ENCODE measurements at places on chromosomes 5 and 9.

- no peak for DNase-seq
Measured at GRCh38 chr5:146426853-146427618, 20.1 kb upstream of the TCERG1 start.

DNA sequence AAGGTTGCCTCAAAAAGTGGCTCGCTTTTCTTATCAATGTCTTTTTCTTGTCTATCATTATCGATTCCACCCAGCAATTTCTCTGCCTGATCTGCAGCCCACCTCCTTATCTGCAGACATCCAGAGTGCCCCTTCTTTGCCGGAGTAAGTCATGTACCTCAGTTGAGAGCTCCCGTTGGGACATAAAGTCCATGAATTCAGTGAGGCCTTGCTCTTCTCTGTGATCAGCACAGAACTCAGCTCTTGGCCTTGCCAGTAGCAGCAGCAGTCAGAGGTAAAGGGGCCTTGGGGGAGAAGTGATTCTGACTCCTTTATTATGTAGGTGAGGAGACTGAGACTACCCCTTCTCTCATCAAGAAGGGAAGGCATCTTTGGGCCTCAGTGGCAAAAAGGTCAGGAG lies 24.9 kb upstream of the DCAF12 start:
- DNase-seq = no peak

- no peak for DNase-seq
Measured at GRCh38 chr5:146006470-146007190, 70.3 kb downstream of the SH3RF2 start.

GRCh38 chr9:84921175-84921574 lies 251.6 kb downstream of the NTRK2 start:
- DNase-seq = no peak

DNA sequence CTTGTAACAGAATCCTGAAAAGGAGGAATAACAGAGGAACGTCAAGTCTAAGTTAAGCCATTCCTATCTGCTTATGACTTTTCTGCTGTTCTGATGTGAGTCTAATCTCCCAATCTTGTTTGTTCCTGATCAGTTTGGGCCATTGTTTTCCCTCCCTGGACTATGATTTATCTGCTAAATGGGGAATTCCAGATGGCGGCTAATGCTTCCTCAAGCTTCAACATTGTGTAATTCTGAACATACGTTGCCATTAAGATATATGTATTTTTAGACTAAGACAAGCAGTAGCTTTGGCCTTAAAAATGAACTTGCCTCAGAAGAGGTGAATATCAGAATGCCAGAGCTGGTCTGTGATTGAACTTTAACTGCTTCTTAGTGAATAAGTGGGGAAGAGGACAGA lies 142.7 kb downstream of the PRKACG start:
- no peak for DNase-seq

DNA sequence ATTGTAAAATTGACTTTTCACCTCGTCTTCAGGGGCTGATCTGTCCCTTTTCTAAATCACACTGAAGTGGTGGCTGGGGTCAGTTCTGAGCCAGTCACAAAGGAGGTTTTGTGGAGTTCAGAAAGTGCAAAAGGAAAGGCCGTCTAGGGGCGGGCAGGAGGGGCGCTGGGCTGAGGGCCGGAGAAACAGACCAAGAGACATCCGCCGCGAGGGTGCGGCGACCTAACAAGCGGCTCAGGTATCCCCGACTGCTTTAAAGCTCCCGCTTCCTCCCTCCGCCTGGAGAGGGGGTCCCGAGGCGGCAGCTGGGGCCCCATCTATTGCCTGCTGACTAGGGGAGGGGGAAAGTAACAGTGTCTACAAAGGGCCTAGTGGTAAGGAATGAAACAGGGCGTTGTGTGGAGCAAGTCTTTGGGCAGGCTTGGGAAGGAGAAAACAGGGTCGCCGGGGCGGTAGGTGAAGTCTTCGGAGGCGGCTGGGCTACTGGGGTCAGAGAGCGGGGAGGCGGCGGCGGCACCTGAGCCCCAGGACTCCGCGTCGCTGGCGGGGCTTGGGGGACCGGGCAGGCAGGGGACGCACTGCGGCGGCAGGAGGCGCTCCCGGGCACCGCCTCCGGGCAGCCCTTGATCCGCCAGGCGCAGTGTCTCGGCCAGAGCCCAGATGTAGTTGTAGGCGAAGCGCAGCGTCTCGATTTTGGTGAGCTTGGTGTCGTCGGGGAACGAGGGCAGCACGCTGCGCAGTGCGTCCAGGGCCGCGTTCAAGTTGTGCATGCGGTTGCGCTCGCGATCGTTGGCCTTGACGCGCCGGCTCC lies 950 bp downstream of the NEUROG1 start:
- DNase-seq = no peak

GRCh38 chr5:115941051-115941675 lies 21.1 kb upstream of the LVRN start:
- no peak for DNase-seq

DNA sequence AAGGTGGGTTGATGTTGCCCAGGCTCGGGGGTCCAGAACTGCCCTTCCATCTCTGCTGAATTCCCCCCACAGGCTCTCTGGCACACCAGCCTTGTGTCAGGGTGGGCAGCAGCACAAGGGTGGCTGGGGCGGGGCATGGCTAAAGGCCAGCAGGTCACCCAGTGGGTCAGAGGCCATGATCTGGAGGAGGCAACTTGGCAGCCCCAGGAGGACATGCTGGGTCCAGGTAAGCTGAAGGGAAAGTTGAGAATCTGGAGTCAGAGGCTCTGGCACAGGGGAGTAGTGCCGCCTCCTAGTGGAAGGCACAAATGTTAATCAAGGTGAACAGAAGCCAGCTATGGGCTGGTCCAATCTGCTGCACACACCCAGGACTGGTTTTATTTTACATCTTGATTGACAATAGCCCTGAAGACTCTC lies 6.2 kb downstream of the TMEM8B start:
- DNase-seq = no peak

DNA sequence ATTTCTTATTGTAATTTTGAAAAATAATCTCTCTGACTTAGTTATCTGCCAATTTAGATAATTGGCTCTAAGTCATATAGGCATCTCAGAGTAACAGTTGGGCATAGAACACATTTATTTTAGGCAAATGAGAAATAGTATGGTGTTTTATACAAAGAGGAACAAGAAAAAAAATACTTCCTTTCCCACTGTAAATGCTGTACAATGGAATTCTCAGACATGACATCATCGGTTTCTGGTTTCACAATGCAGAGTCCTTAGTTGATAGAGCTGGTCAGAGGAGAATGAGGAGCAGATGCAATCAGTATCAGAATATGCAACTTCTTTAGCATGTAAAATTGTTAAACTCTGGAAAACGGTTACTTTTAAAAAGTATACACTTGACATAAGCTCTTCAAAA lies 49.4 kb downstream of the PLK2 start:
- DNase-seq = no peak

GRCh38 chr9:137434498-137435380 lies 6.4 kb downstream of the ENTPD8 start:
- no peak for DNase-seq

- DNase-seq = no peak
Measured at GRCh38 chr5:133425222-133425621, 187.1 kb downstream of the FSTL4 start.

GRCh38 chr9:130984521-130984920 lies 24.5 kb upstream of the LAMC3 start:
- DNase-seq = no peak

DNA sequence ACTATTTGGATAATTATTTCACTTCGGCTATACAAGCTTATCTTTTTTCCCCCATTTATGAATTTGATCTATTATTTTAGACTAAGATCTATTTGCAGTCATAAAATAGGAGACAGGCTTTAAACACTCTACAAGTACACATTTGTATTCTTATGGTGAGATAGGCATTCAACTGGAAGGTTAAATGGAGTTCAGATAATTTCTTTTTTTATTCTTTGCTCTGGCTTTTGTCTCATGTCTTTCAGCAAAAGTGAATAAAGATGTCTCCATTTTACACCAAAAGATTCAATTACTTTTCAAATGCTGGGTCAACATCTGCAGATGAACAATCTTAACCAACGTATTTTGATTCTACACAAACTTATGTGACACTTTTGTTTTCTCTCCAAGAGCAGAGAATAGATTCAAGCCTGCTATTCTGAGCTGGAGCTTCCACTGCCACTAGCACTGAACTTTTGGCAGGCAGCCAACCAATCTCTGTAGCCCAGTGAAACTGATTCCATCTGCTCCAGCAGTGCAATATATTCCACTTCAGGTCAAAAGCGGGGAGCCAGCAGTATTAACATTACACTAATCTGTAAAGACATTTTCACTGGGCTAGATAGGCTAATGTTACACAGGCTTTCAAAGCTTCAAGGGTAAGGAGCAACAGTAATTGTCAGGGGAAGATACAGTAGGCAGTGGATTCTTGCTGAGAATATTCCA lies 452.0 kb upstream of the ZNF608 start:
- no peak for DNase-seq

GRCh38 chr5:36944607-36945225 lies 68.1 kb downstream of the NIPBL start:
- DNase-seq = no peak

DNA sequence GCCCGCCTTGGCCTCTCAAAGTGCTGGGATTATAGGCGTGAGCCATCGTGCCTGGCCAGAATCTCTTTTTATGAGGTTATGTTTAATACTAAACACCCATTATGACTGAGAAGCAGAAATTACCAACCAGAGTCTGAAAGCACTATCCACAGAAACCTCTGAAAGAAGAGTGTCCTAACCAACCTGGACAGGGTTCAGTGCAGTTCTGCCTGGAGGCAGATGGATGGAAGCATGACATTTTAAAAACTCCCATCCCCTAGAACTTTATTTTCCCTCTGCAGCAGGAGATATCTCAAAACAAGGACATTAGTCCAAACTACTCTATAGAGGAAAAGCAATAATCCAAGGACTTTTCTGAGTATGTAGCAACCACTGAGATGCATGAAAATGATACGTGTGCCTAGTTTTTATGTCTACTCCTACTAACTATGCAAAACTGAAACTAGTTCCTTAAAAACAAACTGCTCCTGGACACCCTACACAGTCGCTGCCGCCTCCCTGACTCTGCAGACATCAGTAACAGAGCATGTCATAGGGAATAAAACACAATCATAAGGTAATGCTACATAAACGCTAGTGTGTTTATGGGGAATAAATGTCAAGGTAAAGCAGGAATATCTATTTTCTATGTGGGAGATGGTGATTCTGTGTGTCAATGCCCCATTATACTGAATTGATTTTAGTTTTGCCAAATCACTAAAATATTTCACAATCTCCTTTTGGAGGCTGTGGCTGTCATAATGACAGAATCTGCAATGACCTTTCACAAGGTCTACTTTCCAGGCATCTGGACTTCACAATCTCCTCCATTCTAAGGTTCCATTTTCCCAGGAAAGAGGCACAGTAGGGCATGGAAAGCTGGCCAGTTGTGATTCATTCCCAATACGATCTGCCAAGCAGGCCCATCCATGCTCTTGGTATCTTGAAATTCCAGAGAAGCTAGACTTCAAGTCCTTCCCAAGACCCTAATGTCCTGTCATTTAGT lies 122.8 kb downstream of the SIL1 start:
- DNase-seq = no peak

GRCh38 chr5:158354958-158355357 lies 496.0 kb upstream of the CLINT1 start:
- no peak for DNase-seq

GRCh38 chr9:137786511-137786920 lies 91.1 kb upstream of the CACNA1B start:
- DNase-seq = no peak

GRCh38 chr9:128636556-128637530 lies 19.8 kb downstream of the DYNC2I2 start:
- no peak for DNase-seq

- no peak for DNase-seq
Measured at GRCh38 chr5:56003179-56003578, 8.4 kb upstream of the IL6ST start.

- no peak for DNase-seq
Measured at GRCh38 chr5:141632650-141633049, 4.0 kb downstream of the HDAC3 start.

- DNase-seq = no peak
Measured at GRCh38 chr9:107131108-107131799, 151.8 kb upstream of the RAD23B start.

DNA sequence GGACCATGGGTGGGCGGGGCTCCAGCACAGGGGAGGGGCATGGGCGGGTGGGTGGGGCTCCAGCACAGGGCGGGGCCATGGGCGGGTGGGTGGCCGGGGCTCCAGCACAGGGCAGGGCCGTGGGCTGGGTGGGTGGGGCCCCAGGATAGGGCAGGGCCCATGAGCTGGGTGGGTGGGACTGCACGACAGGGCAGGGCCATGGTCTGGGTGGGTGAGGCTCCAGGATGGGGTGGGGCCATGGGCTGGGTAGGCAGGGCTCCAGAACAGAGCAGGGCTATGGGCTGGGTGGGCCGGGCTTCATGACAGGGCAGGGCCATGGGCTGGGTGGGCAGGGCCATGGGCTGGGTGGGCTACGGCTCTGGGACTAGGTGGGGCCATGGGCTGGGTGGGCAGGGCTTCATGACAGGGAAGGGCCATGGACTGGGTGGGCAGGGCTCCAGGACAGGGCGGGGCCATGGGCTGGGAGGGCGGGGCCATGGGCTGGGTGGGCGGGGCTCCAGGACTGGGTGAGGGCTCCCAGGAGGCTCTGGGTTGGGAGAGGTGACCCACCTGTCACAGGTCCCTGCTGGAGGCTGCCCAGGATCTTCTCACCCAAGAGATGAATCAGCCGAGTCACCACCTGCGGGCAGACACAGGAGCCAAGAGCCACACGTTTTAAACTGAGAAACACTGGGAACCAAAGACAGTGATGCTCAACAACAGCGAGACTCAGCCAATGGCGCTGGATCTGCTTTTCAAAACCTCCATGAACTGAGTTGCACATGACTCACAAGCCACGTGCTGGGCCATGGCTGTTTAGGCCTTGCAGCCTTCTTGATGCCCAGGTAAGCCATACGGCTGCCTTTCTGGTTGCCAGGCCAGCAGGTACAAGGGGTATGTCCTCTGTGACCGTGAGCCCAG lies 33.6 kb upstream of the NSMF start:
- no peak for DNase-seq

DNA sequence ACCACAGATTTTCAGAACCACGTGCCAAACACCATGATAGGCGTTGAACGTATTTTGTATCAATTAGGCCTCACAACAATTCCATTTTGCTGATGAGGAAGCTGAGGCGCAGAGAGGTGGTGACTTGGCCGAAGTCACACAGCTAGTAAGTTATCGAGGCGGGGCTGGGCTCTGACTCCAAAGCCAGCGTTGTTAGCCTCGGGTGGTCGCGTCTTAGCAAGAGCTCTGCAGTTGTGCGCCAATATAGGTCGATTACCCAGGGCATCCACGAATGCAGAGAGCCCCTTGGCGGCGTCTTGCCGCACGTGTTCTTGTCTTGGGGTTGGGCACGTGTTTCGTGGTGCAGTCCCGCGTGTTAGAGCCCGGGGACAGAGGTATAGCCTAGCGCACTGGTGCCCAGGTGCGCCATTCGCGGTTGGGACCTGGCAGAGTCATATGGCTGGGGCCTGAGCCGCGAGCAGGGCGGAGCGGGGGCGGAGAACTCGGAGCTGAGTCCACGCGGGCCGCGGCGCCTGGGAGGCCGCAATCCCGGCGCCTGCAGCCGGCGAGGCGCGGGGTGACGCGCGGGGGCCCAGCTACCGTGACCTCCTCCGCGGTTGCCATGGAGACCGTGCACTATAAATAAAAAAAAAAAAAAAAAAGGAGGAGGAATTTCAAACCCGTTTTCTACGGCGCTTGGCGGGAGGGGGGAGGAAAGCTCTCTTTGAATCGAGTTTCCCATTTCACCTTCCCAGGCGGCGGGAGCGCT lies 62.3 kb downstream of the CXXC5 start:
- DNase-seq = no peak

- DNase-seq = no peak
Measured at GRCh38 chr5:124867137-124867704, 120.8 kb upstream of the ZNF608 start.
